ENCODE measurements at places on chromosomes 2 and 18.

DNA sequence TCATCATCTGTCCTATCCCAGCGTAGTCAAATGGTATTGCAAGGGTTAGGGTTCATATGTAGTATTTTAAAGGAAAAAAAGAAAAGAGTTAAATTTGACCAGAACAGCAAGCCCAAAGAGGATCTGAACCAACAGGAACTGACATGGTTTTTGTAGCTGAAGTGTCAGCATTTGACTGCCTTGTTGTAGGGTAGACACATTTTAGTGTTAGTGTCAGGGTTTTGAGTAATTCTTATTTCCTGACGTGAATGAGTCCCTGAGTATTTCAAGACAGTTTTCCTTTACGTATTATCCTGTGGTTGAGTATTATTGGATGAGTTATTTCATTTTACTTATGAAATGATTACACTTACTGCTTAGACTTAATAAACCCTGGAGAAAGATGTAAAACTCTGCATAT, 173.3 kb upstream of the ZEB2 start:
- no peak for DNase-seq

- DNase-seq, result no peak
Measured at GRCh38 chr2:237497838-237498186, 10.8 kb downstream of the MLPH start.

DNA sequence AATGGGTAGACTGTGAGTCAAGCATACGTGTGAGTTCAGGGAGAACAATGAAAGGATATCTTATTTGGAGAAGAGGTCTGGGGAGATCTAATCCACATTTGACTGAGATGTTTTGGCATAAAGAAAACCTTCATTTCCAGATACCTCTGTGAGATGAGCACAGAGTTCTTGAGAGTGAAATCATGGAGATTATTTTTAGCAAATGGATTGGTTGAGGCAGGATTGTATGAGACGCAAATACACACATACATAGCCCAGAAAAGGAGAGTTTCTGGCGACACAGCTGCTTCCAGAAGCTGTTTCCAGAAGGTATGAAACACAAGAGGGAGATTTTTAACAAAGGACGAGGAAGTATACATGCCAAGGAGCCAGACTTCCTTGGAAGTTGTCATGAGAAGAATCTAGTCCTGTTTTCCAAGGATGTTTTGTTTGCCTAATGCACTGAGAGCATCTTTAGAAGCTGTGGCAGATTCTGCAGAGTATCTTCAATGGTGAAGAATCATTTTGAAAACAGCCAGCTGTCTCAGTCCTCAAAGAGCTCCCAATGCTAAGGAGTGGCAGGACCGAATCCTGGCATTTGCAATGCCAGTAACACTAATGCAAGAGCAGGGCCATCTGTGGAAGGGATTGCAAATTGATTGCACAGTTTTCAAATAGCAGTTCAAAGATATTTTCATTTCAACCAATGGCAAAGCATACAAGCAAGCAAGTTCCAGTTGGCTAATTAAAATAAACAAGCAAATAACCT, 177.2 kb downstream of the SETBP1 start:
- no peak for DNase-seq

DNA sequence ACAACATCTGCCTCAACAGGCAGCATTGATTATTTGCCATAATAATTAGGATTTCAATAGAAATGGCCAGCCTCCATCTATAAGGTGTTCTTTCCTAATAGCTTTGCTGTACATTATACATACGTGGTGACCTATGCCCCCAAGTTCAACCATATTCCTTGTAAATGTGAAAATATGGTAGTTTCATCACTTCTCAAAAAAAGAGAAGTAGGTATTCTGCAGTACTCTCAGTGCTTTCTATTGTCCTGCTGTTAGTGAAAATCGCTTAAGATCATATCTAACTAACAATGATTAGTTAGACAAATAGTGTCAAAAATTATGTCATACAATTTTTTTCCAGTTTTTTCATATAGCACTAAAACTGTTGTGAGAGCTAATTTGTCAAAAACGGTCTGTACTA, 79.6 kb downstream of the SLC4A10 start:
- DNase-seq, result no peak

- DNase-seq, result no peak
Measured at GRCh38 chr18:13381944-13382365, 163.4 kb downstream of the LDLRAD4 start.

- DNase-seq, result peak; percentile 69
Measured at GRCh38 chr2:234983011-234983726, 31.4 kb downstream of the SH3BP4 start.

GRCh38 chr18:8871489-8871888, 166.1 kb downstream of the MTCL1 start:
- DNase-seq, result no peak

DNA sequence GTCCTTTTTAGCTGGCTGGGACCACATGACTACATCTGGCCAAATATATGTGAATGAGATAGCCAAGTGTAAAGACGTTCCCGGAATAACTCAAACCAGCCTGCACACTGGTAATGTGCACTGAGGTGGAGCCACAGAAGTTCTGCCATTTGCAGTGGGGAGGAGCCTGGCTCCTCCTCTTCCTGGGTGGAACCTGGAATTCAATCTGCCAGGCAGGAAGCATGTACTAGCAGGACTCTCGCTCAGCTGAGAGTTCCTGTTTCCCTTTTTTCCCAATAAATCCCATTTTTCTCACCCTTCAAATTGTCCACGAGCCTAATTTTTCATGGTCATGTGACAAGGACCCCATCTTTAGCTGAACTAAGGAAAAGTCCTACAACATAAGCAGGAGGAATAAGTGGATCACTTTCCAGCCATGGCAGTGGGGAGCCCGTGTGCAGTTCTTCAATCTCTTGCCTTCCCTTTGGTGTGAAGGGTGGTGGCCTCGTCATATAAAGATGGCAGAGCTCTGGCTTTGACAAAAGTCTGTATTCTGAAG, 183.2 kb downstream of the UXS1 start:
- DNase-seq, result no peak

DNA sequence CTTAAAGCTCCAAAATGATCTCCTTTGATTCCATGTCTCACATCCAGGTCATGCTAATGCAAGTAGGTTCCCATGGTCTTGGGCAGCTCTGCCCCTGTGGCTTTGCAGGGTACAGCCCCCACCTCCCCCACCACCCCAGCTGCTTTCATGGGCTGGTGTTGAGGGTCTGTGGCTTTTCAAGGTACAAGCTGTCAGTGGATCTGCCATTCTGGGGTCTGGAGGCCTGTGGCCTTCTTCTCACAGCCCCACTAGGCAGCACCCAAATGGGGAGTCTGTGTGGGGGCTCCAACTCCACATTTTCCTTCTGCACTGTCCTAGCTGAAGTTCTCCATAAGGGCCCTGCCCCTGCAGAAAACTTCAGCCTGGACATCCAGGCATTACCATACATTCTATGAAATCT, 19.0 kb downstream of the SLC9A4 start:
- no peak for DNase-seq

DNA sequence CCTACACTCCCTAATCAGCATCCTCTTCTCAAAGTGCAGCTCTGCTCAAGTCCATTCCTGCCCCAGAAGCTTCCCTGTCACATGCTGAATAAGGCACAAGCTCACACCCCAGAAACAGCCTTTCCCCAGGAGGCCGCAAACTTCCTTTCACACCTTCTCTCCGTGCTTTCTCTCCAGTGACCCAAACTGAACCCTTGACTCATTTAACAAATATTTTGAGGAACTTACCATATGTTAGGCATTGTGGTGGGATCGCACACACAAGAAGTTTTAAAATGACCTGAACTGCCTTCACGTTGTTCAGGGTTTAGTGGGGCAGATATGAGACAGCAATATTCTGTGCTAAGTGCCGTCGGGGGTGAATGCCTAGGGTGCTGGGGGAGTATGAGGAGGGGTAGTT, 161.3 kb downstream of the INSIG2 start:
- DNase-seq, result no peak

GRCh38 chr2:16526193-16526592, 139.4 kb downstream of the CYRIA start:
- DNase-seq, result no peak

GRCh38 chr2:219356834-219357233, 24.3 kb upstream of the RESP18 start:
- DNase-seq, result no peak

- DNase-seq, result no peak
Measured at GRCh38 chr2:96808176-96808837, 7.8 kb upstream of the CNNM3 start.

DNA sequence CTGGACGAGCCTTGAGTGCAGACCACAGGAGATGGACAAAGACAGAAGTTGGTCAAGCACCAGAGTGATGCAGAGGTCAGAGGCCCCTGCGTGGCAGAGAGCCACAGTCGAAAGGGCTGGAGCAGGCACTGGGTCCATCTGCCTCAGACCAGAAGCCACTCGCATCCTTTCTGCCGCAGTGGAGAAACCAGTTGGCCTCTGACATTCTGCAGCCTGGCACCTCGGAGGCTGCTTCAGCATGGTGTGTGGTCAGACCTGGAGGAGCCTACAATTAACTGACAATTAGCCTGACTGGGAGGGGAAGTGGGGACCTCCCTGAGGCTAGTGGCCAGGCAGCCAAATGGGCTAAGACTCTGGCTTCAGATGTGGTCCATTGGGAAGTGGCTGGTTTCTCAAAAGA, 111.1 kb downstream of the SGPP2 start:
- DNase-seq, result no peak

- DNase-seq, result no peak
Measured at GRCh38 chr2:54574107-54574859, 118.2 kb downstream of the SPTBN1 start.

- DNase-seq, result no peak
Measured at GRCh38 chr2:239866778-239867177, 158.4 kb downstream of the NDUFA10 start.

DNA sequence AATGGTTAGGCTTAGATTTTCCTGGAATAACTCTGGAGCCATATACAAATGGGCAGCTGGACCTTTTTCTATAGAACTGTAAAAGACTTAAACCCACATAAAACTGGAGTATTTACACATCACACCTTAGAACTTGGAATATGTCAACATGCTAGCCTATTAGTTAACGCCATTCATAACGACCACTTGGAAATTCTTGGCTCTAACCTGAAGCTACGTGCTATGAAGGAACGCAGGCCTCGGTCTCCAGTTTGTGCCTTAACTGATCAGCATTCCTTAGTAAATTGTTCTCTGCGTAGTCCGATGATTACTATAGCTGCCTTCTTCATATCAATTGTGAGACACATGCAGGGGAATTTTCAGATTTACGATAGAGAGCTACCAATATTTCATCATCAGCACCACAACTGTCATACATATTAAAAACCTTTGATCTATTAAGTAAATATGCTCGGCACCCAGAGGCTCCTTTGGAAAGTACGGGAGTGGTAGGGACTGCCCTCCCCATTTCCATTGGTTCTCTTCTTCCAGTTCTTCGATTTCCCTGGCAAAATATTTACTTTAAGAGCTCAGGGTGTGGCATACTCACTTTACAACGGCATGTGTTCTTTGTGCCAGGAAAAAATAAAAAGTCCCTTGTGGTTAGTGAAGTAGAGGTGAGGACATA, 17.5 kb upstream of the CCL20 start:
- DNase-seq, result no peak

- DNase-seq, result no peak
Measured at GRCh38 chr2:218402491-218402901, 2.8 kb downstream of the CTDSP1 start.

- no peak for DNase-seq
Measured at GRCh38 chr2:196149948-196150347, 21.4 kb downstream of the STK17B start.

DNA sequence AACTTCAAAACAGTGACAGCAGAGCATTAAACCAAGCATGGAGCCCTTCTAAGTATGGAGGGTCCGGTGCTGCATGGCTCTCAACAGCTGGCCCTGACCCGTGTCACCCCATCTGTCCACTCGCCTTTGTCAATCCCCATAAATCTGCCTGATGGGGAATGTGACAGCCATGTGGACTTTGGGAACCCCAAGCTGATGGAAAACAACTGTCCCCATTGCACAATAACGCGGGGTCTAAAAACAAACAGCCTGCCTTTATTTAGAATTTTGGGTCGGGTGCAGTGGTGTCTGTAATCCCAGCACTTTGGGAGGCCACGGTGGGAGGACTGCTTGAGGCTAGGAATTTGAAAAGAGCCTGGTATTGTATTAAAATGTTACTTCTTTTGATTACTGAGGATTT, 17.1 kb upstream of the THADA start:
- DNase-seq, result no peak

DNA sequence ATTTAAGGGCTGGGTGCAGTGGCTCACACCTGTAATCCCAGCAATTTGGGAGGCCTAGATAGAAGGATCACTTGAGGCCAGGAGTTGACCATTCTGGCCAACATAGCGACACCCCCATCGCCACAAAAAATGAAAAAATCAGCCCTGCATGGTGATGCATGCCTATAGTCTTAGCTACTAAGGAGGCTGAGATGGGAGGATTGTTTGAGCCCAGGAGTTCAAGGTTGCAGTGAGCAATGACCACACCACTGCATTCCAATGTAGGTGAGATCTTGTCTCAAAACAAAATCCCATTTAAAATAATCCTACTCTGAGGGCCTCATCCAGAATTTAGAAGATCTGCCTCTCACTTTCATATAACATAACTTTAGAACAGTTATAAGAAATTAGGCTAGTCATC, 2.7 kb upstream of the SERTAD2 start:
- DNase-seq, result no peak

DNA sequence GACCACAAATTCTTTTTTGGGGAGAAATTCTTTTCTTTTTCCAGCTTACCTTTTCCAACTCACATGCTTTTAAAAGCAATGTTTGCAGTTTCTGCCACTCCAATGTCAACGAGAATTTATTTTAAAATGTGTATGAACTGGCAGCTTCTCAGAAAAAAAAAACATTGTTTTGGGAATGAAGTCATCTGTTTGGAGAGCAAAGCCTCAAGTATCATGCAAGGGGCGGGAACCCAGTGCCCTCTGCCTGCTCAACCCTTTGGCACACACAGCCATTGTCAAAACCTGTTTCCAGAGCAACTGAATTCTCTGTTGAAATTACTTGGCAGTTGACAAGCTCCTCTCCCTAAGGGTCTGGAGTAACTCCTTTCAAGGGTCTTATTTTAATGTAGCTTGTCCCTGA, 128.5 kb downstream of the QPCT start:
- peak; percentile 8 for DNase-seq

GRCh38 chr2:120398051-120398995, 52.4 kb downstream of the INHBB start:
- DNase-seq, result no peak

DNA sequence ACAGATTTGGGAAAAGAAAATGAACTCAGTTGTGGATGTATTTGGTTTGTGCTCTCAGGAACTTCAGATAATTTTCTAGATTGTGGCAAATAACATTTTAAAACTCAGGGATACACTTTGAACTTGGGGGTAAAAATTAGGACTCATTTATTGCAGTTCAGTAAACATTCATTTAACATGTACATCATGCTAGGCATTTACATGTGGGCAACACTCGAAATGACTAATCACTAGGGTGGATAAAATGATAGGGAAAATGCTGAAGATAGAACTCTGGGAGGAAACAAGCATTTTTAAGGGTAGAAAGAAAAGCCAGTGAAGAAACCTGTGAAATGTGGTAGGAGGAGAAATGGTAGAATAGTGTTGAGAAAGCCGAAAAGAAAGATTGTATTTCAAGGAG, 7.8 kb downstream of the FAM117B start:
- no peak for DNase-seq

GRCh38 chr18:57585855-57586250, 649 bp downstream of the FECH start:
- DNase-seq, result no peak

- DNase-seq, result no peak
Measured at GRCh38 chr2:156331572-156332283, 793 bp downstream of the NR4A2 start.
